Peyer's patch (tissue), 4 donors: ENCODE measurements at places on chromosomes 5 and 9.

- DNase-seq = no peak
Observed at GRCh38 chr5:43729846-43730478, 127.0 kb downstream of the NNT start.

- DNase-seq = peak; percentile 29
Observed at GRCh38 chr9:93613791-93614190, 37.4 kb downstream of the PHF2 start.

DNA sequence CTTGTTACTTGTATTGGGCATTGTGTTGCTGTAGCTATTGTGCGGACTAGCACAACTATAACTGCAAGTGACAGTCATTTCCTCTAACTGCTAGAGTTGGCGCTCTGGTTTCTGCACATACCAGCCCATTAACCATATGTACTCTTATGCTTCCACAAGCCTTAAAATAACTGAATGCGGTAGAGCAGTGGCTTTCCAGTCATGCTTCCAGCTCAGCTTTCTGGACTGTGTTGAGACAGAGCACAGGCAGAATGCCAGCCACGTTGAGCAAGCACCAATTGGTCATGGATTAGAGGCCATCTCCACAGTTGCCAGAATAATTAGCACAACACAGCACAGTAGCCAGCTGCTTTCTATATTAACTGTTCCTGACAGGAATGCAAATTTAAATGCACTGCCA lies 12.2 kb downstream of the INVS start:
- DNase-seq = no peak

DNA sequence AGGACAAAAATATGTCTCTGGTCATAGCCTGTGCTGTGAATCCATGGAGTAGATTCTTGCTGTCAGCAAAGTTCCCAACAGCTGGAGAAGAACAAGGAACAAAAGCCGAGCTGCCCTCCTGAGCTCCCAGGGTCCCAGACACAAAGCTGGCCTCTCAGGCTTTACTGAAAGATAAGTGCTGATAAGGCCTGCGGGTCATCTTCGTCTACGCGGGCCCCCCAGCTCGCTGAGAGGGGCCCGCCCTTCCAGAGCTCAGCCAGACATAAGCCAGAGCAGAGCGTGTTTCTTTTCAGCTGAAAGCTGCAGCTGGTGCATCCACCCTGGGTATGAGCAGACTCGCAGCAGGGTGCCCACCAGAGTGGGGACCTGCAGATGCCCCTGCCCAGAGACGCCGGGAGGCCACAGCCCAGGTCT lies 84.7 kb downstream of the HSD17B3 start:
- no peak for DNase-seq

- no peak for DNase-seq
Observed at GRCh38 chr9:129336130-129336528, 158.1 kb upstream of the IER5L start.

DNA sequence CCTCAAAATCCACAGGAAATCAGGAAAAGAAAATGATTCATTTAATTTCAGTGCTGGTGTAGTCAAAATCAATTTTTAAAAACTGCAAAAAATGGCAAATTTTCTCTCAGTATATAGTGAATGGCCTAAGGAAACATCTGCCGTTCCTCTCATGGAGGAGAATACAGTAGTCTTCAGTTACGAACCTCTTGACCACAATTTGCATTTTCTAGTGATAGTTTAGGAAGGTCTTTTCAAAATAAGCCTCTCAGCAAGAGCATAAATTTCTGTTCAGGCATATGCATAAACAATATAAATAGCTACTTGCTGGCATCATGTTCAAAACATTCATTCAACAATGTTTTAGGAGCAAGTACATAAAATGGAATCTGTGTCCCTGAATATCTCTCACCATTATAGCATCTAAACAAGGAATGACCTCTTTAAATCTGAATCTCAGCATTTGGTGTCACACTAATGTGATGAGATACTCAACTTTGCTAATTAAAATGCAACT lies 33.5 kb downstream of the HAPLN1 start:
- no peak for DNase-seq

DNA sequence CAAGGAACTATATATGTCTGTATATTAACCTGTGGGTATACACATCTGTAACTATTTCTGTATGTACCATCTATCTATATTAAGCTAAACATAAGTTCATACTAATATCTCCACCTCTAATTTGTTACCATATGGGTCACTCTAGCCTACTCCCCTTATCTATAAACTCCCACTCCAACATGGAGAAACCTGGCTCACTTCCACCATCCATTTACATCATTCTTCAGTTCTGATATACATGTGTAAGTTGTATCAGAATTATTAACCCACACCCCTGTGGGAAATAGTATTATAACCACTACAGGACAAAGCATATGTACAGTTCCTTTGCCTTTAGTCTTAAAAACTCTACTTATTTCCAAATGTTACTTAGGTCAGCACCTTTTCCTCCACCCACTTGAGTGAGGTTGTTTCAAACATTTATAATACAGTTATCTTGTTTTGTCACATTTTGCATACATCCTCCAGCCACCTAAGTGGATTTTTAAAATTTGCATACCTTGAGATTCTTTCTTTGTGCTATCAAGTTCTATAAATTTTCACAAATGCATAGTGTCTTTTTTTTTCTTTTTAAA lies 10.6 kb downstream of the NDFIP1 start:
- DNase-seq = no peak

DNA sequence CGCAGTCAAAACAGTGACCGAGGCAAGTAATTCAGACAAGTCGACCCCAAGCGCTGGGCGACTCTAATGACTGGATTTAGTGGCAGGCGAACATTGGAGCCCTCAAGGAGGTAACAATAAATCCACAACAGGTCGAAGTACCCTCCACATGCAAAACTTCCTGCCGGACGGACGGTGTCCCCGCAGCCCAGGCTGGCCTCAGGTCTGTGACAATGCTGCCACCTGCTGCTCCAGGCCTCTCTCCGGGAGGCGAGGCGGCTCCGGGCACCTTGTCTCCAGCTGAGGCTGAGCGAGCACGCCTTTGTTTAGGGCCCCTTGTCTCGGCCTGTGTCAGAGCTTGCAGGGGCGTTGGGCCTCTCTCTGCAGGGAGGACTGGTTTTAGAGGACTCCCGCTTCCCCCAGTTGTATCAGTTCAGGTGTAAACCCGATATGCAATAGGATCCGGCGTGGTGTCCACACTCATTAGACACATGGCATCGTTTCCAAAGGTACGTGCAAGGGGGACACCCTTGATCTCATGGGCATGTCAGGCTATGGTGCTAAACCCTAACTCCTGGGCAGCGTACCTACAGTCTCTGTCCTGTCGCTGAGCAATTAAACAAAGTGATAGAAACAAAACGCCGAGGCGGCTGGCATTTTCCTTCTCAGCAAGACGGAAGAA lies 628.0 kb upstream of the ADAMTS16 start:
- DNase-seq = no peak

- no peak for DNase-seq
Observed at GRCh38 chr5:28397502-28397941, 1359.1 kb upstream of the CDH9 start.
